ENCODE measurements at places on chromosomes 5 and 9. TPM values are rescaled to one million over a fixed set of nuclear protein-coding genes. Genes with fewer than 3 reads are reported as not detected.

DNA sequence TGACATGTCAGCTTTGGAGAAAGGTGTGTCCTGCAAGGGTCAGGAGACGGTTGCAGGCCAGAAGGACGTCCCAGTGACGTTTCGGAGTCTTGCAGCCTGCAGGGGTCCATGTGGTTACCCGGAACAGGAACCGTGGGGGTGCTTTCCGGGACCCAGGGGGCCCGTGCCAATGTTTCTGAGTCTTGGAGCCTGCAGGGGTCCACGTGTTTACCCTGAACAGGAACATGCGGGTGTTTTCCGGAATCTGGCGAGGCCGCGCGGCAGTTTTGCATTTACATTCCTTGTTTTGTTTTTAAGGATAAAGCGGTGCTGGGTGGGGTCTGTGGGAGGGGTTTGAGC, 30.6 kb downstream of the NKD2 start:
- no peak for DNase-seq

DNA sequence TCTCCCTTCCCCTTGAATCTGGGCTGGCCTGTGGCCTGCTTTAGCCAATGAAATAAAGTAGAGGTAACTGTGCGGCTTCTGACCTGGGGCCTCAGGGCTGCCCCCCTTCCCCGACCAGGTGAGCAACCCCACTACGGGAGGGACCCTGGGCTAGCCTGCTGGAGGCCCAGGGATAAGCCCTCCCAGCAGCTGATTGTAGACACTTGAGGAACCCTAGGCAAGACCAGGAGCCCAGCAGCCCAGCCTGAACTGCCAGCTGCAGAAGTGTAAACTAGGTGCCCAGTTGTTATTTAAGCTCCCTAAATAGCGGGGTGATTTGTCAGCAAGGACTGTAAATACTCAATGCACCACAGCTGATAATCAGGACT, 41.3 kb downstream of the RAPGEF1 start:
- DNase-seq: no peak

DNA sequence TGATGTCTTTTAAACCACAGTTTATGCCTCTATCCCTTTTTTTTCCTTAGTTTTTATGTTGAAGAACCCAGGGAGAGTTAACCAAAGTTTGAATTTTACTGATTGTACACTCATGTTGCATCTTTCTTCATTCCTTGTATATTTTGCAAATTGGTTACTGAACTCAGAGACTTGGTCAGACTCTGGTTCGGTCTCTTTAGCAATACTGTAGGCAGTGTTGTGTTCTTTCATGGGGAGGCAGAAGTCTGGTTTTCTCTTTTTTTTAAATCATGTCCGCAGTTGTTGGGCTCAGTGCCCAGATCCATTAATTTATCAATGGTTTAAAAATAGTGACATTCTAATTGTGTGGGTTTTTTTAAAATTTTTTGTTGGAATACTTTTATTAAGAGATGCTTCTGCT, 23.4 kb downstream of the UBE2R2 start:
- DNase-seq: no peak

The TMEFF1 gene
- polyA plus RNA-seq: 2.0 TPM

The TMEM215 gene
- polyA plus RNA-seq: not detected

The MAST4 gene
- polyA plus RNA-seq: 41.0 TPM

- DNase-seq: no peak
Measured at GRCh38 chr5:129746876-129747275, 1.0 kb upstream of the MINAR2 start.

DNA sequence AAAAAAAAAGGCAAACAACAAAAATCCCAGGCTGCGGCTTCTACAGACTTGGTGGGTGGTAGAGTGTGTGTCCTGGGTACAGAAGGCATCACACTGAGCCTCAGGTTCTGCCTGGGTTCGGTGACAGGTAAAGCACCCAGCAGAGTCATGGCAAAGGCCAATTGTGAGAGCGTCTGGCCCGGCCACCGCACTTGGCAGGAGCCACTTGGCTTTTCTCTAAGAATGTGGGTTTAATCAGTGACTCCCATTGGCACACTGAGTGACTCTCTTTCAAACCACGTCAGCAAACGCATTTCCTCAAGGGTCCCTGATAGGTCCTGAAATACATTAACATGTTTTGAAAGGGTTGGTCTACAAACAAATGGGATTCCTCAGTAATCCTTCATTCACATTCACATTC, 17.0 kb downstream of the COL23A1 start:
- no peak for DNase-seq

The INSL4 gene
- polyA plus RNA-seq: not detected

- DNase-seq: no peak
Measured at GRCh38 chr9:126036881-126037291, 289.7 kb downstream of the PBX3 start.

The AGXT2 gene
- polyA plus RNA-seq: 0.18 TPM

- no peak for DNase-seq
Measured at GRCh38 chr5:133370036-133370831, 242.1 kb downstream of the FSTL4 start.

- no peak for DNase-seq
Measured at GRCh38 chr5:148808864-148809642, 17.4 kb upstream of the ADRB2 start.

GRCh38 chr5:170559296-170559695, 55.5 kb downstream of the KCNIP1 start:
- no peak for DNase-seq

GRCh38 chr5:103942587-103943186, 380.1 kb upstream of the NUDT12 start:
- DNase-seq: no peak

DNA sequence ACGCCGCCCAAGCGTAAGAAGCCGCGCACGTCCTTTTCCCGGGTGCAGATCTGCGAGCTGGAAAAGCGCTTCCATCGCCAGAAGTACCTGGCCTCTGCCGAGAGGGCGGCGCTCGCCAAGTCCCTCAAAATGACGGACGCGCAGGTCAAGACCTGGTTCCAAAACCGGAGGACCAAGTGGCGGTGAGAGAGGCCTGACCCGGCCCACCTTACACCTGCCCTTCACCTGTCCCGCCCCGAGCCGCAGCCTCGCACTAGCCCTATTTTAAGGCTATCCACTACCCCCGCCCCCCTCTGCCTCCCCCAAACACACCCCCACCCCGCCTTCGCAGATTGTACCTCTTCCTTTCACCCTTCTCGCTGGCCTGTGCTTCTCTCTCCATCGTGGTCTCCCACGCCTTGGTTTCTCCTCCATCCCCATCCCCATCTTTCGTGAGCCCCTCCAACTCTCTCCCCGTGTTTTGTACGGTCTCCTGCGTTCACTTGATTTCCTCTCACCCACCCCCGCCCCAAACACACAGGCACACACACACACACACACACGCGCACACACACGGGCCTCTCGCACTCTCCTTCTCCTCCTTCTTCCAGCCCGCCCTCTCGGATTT, 1.3 kb downstream of the TLX3 start:
- DNase-seq: no peak

DNA sequence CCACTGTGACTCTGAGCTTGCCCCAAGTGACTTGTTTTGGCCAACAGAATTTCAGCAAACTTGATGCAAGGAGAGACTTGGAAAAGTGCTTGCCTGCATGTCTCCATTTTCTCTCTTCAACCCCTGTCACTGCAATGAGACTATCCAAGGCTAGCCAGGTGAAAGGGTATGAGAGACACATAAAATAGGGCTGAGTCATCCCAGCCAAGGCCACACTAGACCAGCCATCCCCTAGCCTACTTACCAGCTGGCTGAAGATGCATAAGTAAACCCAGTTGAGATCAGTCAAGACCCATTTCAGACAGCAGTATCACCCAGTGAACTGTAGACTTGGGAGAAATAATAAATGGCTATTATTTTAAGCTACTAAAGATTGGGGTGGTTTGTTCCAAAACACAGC, 52.9 kb upstream of the VLDLR start:
- no peak for DNase-seq

DNA sequence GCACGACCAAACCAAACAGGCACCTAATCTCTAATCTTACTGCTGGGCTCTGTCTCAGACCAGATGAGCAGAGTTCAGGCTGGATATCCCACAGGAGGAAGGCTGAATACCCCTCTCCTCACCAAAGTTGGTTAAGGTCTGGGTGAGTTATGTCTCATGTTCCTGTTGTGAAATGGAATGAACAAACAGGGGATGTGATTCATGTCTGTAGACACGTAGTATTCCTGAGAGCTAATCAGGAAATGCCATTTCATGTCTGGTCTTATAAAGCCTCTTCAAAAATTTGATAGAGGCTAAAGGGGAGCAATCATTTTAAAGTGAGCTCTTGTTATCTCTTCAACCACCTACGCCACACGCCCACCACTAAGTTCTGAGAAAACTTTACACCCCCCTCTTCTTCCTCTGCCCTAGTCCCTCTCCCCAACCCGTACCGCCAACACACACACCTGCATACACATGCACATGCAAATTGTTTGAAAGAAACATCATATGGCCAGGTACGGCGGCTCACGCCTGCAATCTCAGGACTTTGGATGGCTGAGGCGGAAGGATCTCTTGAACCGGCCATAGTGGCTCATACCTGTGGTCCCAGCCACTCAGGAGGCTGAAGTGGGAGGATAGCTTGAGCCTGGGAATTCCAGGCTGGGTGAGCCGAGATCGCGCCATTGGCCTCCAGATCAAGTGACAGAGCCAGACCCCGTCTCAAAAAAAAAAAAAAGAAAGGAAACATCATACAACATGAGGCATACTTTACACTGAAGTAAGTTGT, 69.8 kb upstream of the RAI14 start:
- DNase-seq: no peak

The CETN3 gene
- 106 TPM for polyA plus RNA-seq

The CD14 gene
- 12.1 TPM for polyA plus RNA-seq

The OR1B1 gene
- not detected for polyA plus RNA-seq

The GDA gene
- 0.06 TPM for polyA plus RNA-seq

- no peak for DNase-seq
Measured at GRCh38 chr5:178582291-178582690, 7.9 kb downstream of the COL23A1 start.

The MCC gene
- polyA plus RNA-seq: 17.2 TPM

DNA sequence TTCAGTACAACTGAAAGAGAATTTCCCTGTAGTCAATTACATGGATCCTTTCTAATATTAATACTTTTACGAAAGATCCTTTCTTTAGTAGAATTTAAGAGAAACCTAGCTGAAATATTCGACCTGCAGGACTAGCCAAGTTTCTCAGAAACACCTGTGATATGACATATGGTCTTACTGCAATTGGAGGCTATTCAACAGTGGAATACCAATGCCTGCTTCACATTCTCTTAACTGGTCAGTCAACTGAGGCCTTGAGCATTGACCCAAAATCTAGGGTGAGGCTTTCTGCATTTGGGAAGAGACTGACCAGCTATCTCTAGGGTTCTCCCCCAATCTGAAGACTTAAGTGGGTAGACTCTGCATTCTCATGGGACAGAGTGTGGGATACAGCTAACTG, 12.3 kb downstream of the UBE2QL1 start:
- DNase-seq: no peak
